Fibroblast of skin of right biceps (primary cell): ENCODE measurements at places on chromosomes 11 and 22.

GRCh38 chr11:2929950-2930703, 907 bp upstream of the PHLDA2 start:
- DNase-seq, result peak; percentile 51

DNA sequence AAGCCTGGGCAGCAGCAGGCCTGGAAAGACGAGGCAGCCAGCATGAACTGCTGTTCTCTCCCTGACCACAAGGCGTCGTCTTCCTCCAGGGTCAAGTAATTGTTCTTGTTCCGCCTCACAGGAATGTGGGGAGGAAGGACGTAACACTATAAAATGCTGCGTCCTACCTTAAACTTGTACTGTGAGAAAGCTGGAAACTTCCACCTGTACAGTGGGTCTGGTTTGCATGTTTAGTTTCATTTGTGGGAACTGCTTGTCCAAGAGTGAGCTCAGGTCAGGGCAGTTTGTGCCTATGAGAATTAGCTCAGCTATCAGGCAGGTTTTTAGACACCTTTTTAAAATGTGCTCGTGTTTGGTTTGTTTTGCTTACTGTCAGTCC, 55.2 kb downstream of the PANX1 start:
- DNase-seq, result peak; percentile 57

DNA sequence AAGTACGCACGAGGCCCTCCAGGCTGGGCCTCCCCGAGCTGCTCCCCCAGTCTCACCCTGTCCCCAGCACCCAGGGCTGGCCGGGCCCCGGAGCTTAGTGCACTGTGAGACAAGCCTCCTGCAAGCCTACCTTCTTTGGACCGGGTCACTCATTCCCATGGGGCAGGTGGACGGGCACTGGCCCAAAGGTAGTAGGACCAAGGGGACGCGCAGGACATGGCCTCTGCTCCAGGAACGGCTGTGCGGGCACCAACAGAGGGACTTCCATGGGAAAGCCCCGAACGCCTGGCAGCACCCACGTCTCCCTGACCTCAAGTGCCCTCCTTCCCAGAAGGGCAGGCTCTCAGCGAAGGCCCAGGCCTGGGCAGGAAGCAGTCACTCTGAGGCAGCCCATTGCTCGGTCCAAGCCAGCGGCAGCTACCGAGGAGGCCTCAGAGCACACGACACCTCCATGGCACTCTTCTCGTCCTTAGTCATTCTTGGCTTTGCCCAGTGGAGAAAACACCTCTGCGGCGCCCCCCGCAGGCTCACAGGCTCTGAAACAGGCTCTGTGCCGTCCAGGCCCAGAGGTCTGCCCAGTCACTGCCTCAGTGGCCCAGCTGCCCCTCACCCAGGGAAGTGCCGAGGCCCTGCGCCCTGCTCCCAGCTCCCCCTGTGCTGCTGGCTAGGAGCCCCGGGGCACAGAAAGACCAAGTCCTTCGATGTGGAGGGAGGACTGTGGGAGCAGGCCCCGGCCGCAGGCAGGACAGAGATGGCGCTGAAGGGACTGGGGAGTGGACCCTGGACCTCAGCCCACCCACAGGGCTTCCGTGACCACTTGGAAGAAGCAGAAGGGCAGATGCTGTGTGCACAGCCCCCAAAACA, 3.8 kb downstream of the MOB2 start:
- DNase-seq, result no peak

DNA sequence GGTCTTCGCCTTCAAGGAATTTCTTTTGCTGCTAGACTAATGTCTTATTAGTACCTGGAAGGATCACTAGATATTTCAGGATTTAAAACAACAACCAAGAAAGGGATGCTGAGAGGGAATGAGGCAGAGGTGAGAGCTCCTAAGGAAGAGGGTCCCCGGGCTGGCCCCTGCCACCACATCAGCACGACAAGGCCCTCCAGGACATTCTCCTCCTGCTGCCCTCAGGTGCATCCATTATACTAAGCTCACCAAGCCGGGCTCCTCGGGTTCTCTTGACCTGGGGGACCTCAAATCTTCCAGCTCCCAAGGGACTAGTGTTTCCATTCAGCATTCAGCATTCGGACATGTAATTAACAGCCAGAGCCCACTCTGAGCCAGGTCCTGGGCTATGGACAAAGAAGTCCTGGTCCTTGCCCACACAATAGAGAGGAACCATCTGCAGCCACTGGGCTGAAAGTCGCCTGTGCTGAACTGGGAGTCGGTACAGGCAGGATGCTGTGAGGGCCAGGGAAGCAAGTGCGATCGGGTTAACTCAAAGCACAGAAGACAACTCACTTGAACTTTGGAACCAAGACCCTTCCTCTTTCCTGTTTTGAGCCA, 29.4 kb upstream of the OAF start:
- DNase-seq, result no peak

- no peak for DNase-seq
Observed at GRCh38 chr11:111908639-111909305, 2.8 kb downstream of the CRYAB start.

DNA sequence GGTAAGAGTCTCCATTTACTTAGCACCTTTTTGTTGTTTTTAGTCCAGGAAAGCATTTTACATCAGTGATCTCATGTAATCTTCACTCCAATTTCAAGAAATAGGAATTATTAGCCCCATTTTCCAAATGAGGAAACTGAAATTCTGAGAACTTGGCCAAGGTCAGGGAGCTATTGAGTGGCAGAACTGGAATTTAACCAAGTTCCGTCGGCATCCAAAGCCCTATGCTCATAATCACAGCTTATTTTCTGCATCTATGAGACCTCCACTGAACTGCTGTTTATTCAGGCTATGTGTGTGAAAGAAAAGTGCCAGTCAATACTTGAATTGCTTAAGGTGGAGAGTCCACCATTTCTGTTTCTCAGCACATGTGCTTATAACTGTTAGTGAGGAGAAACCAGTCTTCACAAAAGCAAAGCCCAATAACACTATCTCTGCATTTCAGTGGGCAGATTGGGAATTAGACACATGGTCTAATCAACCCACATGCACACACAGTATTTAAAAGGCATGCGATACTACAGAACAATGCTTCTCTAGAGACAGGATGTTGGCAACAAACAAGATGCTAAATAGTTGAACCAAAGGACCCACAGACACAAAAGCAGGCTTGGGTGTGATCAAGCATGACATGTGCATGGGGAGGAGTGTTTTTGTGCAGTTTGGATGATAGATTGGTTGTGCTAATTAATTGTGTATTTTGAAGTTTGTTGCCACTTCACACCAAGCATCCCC, 780.6 kb downstream of the OPCML start:
- DNase-seq, result no peak

- DNase-seq, result peak; percentile 81
Observed at GRCh38 chr11:35009191-35009943, 92.9 kb downstream of the PDHX start.

GRCh38 chr22:35328472-35328885, 28.8 kb downstream of the TOM1 start:
- no peak for DNase-seq

DNA sequence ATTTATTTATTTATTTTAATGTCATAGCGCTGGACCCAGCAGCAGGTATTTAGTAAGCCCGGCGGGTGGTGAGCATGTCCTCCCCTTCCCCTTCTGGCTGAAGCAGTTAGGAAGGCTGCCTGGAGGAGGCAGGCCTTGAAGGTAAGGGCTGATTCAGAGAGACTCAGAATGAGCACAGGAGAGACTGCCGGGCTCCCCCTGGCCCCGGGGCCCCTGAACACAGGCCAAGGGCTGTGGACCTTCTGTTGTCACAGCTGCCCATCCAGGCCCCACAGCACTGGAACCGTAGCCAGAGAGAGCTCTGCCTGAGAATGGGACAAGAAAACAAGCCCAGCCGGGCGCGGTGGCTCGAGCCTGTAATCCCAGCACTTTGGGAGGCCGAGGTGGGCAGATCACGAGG, 52.8 kb downstream of the KCNJ4 start:
- no peak for DNase-seq

GRCh38 chr22:46336119-46337078, 885 bp downstream of the TRMU start:
- peak; percentile 4 for DNase-seq

DNA sequence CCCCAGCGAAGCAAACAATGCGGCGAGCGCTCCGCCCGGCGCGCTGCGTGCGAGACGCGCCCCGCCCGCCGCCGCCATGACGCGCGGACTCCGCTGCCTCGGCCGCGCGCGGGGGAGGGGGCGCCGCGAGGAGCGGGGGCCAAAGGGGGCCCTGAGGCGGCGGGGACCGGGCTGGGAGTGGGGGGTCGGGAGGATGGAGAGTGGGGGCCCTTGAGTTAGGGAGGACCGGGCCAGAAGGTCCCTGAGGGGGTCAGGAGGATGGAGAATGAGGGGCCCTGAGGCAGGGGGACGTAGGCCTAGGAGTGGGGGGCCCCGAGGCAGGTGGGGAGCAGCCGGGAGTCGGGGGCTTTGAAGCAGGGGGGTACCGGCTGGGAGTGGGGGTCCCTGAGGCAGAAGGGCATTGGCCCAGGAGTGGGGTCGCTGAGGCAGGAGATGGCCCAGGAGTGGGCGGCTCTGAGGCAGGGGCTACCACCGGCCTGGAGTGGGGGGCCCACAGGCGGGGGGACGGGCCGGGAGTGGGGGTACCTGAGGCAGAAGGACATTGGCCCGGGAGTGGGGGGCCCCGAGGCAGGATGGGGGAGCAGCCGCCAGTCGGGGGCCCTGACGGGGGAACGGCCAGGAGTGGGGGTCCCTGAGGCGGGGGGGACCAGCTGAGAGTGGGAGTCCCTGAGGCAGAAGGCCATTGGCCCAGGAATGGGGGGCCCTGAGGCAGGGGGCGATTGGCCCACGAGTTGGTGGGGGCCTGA, at the start of gene BRD1:
Gene BRD1 (minus strand): TSS at position 21 of the 746 bp plus-strand sequence. CDS start 3,556 bp downstream, outside the sequence.
- DNase-seq, result peak; percentile 78

GRCh38 chr11:117898059-117898458, 21.6 kb upstream of the FXYD6 start:
- DNase-seq, result no peak

GRCh38 chr11:129637983-129638776, 177.5 kb upstream of the TMEM45B start:
- peak; percentile 24 for DNase-seq
